Activated T-cell treated with anti-CD3 and anti-CD28 coated beads, Interleukin-2, amount 50 U/mL, for 72 hours (primary cell): ENCODE measurements at places on chromosomes 12 and 14. TPM values are rescaled to one million over a fixed set of nuclear protein-coding genes. Genes with fewer than 3 reads are reported as not detected.

DNA sequence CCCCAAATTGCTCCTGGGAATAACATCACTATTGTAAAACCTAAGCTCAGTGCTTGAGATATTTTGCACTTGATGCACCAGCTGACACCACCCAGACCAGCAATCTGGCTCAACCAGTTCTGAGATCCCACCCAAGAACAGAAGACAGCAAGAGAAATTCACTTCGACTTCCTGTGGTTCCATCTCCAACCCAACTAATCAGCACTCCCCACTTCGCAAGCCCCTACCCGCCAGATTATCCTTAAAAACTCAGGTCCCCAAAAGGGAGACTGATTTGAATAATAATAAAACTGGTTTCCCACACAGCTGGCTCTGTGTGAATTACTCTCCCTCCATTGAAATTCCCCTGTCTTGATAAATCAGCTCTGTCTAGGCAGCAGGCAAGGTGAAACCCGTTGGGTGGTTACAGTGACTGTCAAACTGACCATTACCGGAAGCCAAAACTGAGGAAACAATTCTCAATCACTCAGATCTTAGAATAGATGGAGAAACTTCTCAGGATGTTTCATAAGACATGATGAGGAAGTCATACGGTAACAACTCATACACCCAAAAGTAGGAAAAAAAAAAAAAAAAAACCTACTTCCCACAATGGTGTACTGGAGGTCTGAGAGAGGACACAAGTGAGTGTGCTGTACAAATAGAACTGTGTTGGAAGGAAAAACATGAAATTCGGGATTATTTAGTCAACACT, 92.4 kb downstream of the TMTC1 start:
- no peak for DNase-seq

- no peak for DNase-seq
Measured at GRCh38 chr14:89373185-89373584, 43.8 kb downstream of the FOXN3 start.

HOXC4 gene
- 1.1 TPM for total RNA-seq

GRCh38 chr12:12835378-12836146, 22.4 kb downstream of the DDX47 start:
- DNase-seq = no peak

DNA sequence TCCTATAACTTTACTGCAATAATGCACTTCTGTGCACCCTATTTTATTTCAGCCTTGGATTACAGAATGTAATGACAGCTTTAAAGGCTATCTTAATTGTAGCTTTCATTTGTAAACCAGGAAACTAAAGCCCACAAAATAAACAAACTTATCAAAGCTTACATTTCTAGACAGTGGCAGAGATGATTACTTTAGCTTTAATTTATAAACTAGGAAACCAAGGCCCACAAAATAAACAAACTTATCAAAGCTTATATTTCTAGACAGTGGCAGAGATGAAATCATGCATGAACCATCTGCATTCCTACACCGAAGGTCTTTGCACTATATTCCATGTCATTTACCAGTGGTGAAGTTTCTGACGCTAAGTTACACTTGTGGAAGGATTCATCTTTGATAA, 74.4 kb downstream of the PRKD1 start:
- no peak for DNase-seq

CCDC197 gene
- total RNA-seq = 1.6 TPM

GRCh38 chr14:86091811-86092210, 561.9 kb downstream of the FLRT2 start:
- DNase-seq = no peak

- DNase-seq = no peak
Measured at GRCh38 chr12:53338916-53339315, 2.8 kb upstream of the SP7 start.

GRCh38 chr12:53292426-53292825, 2.9 kb upstream of the PFDN5 start:
- no peak for DNase-seq

CLEC4D gene
- not detected for total RNA-seq

VDR gene
- 224 TPM for total RNA-seq

- DNase-seq = no peak
Measured at GRCh38 chr14:21206753-21207684, 51.2 kb upstream of the OR5AU1 start.

- DNase-seq = no peak
Measured at GRCh38 chr14:33081259-33081658, 142.6 kb downstream of the NPAS3 start.

IGF1 gene
- total RNA-seq = 0.79 TPM

CLEC7A gene
- total RNA-seq = not detected

DNA sequence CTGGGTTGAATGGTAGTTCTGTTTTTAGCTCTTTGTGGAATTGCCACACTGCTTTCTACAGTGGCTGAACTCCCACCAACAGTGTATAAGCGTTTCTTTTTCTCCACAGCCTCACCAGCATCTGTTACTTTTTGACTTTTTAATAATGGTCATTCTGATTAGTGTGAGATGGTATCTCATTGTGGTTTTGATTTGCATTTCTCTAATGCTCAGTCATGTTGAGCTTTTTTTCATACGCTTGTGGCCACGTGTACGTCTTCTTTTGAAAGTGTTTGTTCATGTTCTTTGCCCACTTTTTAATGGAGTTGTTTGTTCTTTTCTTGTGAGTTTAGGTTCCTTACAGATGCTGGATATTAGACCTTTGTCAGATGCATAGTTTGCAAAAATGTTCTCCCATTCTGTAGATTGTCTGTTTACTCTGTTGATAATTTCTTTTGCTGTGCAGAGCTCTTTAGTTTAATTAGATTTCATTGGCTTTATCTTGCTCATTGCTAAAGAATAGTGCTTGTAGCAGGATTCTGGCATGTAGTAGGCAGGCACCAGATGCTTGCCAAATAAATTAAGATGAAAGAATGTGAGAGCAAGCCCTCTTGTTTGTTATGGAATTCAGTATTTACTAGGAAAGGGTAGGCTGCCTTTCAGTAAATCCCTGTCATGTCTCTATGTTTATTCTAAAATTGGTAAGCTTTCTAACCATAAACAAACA, 86.8 kb downstream of the PDE3A start:
- no peak for DNase-seq

DNA sequence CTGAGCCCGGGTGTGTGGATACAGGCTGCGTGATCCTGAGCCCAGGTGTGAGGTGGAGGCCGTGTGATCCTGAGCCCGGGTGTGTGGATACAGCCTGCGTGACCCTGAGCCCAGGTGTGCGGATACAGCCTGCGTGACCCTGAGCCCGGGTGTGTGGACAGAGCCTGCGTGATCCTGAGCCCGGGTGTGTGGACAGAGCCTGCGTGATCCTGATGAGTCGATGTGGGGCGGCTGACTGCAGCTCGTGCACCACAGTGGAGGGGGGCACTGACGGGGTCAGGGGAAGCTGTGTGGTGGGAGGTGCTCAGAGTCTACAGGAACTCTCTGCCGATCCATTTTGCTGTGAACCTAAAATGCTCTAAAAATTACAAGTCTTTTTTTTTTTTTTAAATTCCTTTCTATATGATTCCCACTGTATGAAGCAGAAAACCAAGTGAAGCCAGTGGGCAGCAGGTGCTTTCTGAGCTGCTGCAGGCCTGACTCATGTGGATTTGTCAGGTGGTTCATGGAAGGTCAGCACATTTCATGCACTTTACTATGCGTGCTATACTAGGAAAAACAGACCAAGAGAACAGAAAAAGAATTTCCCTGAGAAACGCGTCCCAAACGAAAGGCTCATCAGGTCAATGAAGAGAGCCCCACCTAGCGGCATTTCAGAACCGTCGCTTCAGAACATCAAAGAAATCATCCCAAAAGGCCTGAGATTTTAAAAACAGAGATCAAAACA, 19.3 kb downstream of the BRF1 start:
- DNase-seq = no peak

DNA sequence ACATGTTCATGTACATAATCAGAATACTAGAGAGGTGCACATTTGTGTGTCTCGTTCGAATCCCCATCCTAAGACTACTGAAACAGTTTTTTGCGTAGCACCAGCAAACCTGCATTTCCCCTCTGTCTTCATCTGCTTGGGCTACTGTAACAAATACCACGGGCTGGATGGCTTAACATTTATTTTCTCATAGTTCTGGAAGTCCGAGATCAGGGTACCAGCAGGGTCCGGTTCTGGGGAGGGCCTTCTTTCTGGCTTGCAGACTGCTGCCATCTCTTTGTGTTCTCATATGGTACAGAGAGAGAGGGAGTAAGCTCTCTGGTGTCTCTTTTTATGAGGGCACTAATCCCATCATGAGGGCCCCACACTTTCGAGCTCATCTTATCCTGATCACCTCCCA, 30.6 kb downstream of the KLC1 start:
- no peak for DNase-seq

ZNF384 gene
- total RNA-seq = 78.1 TPM

SERPINA9 gene
- not detected for total RNA-seq
